Hindlimb muscle (tissue), 1 donor: ENCODE measurements at places on chromosomes 11 and 22.

DNA sequence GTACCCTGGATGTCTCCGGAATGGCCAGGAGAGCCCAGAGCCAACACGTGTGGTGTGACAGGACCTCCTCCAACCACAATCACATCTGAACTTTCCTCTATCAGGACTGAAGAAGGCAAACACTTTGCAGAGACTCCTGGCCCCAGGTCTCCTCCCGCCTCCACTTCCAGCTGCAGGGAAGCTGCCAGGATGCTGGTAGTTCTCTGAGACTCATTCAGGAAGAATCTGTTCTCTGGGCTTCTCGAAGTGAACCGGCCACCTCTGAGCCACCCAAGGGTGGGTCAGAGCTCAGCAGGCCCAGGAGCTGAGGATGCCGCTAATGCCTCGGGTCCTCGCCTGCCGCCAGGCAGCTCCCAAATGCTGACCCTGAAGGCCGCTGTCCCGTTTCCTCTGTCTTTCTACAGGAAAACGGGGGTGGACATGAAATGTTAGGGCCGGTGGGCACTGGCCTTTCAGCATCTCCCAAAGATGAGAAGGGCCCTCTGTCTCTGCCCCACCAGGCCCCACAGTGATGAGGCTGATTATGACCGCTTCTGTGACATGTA is 789.9 kb downstream of the BRD1 start:
- no peak for DNase-seq

GRCh38 chr11:66722745-66723651 is 6.0 kb downstream of the SPTBN2 start:
- DNase-seq: no peak

- DNase-seq: no peak
These were observed 3.0 kb upstream of the SORL1 start for GRCh38 chr11:121449123-121449522.

GRCh38 chr11:61654397-61654829 is 25.8 kb upstream of the DAGLA start:
- no peak for DNase-seq

DNA sequence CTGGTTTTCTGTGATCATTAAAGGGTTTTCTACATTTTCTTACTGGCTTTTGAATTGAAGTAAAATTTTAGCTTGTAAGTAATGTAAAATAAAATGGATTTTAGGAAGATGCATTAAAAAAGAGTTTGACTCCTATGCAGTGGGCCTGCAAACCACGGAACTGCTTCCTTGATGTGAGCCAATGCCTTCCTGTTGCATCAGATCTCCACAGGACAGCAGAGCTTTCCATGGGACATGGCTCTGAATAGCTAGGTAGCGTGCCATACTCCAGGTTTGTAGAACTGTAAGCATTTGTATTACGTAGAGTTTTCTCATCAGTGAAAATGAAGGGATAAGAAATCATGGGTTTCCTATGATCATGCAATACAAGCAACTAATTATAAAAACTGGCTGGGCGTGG is 133.4 kb downstream of the SWAP70 start:
- no peak for DNase-seq

- peak; percentile 79 for DNase-seq
These were observed 19.4 kb downstream of the TEAD1 start for GRCh38 chr11:12693479-12694182.

GRCh38 chr11:17580271-17580670 is 33.2 kb downstream of the OTOG start:
- no peak for DNase-seq
